Putamen (tissue), 1 donor: ENCODE measurements at places on chromosomes 1 and 21.

GRCh38 chr21:35095859-35096291, 46.8 kb upstream of the RUNX1 start:
- DNase-seq = no peak

GRCh38 chr1:86714561-86715244, 10.3 kb downstream of the SH3GLB1 start:
- no peak for DNase-seq

DNA sequence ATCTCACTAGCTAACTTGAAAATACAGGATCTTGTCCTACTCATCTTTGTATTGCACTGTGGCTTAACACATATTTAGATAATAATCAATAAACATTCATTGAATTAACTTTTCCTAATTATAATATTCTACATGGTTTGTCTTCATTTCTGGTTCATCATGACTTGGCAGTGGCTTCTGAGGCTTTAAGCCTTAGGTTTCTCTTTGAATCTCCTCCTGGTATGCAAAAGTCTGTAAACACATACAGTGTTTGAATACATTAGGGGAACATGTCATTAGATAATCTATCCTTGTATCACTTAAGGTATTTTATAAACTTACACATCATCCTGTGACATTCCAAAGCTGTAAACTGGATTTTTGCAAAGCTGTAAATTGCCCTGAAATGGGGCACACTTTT, 20.6 kb downstream of the CTSK start:
- no peak for DNase-seq

GRCh38 chr1:115729756-115730155, 38.8 kb downstream of the CASQ2 start:
- DNase-seq = no peak

GRCh38 chr1:101474039-101474665, 237.3 kb downstream of the S1PR1 start:
- DNase-seq = no peak

- DNase-seq = no peak
These were observed 70.5 kb upstream of the NGF start for GRCh38 chr1:115408533-115408932.
